CD4-positive, alpha-beta T cell treated with Interleukin-4 for 4 hours (primary cell): ENCODE measurements at places on chromosomes 16 and 17.
A peak's percentile ranks its signal among the peaks of the same experiment; 100 is the strongest.

DNA sequence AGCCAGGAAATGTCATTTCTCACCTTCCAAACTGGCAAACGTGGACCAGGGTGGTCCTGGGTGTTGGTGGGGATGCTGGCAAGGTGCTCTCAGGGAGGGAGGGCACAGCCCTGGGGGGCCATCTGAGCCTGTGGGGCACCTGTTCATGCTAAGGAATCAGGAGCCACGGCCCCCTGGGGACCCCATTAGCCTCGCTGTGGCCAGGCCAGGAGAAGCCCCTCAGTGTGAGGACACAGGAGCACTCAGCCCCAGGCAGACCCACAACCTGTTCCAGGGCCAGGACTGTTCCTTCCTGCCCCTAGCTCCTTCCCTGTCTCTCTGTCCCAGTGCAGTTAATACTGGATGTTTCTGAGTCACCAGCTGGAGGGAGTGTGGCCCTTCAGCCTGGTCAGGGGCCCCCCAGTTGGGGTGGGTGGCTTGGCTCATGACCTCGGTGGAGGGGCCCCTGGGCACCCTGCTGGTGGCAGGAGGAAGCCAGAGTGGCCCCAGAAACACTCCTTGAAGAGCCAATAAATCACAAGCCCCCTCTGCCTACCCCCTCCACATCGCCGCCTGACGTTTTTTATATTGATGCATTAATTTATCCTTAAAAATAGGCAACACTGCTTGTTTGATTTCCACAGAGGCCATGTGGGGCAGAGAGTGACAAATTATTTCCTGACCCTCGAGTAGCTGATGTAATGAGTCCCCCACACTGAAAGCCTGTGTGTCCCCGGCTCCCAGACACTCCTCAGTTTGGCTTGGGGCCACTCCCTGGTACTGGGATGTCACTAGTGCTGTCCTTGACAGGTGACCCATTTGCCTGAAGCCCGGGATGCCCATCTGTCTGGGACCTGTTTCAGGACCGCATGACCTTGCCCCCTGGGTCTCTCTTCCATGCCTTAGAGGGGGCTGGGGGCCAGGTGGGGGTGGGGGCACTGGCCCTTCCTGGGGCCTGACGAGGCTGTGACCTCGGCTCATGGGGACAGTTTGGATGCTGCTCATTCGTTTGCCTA lies 22.3 kb downstream of the ACTG1 start:
- no peak for DNase-seq

- DNase-seq = no peak
Measured at GRCh38 chr17:79412886-79413390, 197.9 kb downstream of the RBFOX3 start.

DNA sequence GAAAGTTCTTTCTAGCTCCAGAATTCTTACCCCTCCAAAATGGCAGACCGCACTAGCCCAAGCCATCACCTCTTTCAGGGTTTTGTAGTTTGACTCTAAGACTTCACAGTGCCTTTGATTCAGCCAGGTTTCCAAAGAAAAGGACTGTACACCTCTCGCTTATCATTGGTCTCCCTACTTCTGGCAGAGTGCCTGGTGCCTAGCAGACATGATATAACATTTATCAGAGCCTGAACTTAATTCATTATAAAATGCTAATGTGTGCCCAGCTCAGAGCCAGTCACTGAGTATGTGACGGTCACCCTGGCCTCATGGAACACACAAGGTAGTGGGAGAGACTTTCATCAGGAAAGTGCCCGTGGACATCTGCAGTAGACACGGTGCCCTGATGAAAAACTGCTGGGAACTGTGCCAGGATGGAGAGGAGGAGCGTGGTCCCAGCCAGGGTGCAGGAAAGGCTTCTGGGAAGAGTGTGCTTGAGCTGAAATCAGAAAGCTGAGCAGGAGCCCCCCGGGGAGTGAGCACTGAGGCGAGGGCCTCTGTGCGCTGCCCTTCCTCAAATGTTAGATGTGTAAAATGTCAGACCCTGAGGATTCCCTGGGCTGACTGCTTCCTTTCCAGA lies 34.3 kb upstream of the LGALS9 start:
- DNase-seq = no peak

DNA sequence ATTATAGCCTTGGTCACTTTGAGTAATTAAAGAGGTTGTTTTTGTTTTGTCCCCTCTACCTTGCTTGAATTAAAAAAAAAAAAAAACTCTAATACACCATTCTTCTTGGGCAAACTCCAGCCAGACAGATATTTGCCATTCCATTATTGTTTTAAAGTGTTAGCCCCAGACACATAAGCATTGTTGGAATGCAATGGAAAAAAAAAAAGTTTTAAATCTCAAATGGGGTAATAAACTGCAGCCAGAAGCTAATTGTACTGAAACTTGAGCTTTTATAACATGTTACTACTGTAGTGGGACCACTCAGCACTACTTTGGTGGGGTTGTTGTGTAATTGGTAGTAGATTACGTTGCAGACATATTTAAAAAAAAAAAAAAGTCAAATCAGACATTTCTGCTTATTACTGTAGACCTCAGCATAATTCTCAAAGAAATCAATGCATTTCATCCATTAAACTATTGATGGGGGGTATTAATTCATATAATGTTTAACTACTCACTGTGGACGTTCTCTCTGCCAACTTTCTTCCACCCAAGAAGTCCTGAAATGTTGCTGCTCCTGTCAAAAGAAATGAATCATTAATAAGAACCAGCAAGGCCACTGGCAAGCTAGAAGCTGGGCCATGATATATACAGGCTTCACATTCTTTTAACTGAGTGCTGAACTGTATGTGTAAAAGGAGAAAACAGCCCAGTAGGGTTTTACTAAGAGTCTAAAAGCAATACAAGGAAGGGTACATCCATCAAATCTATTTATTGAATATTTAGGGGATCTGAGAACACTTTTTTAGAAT lies 626.6 kb upstream of the SOX9 start:
- no peak for DNase-seq

GRCh38 chr17:48209973-48210372 lies 102.4 kb downstream of the SNX11 start:
- no peak for DNase-seq

GRCh38 chr16:17561056-17561455 lies 90.3 kb upstream of the XYLT1 start:
- no peak for DNase-seq

GRCh38 chr16:75305364-75306098 lies 54.1 kb upstream of the BCAR1 start:
- peak; percentile 63 for DNase-seq

DNA sequence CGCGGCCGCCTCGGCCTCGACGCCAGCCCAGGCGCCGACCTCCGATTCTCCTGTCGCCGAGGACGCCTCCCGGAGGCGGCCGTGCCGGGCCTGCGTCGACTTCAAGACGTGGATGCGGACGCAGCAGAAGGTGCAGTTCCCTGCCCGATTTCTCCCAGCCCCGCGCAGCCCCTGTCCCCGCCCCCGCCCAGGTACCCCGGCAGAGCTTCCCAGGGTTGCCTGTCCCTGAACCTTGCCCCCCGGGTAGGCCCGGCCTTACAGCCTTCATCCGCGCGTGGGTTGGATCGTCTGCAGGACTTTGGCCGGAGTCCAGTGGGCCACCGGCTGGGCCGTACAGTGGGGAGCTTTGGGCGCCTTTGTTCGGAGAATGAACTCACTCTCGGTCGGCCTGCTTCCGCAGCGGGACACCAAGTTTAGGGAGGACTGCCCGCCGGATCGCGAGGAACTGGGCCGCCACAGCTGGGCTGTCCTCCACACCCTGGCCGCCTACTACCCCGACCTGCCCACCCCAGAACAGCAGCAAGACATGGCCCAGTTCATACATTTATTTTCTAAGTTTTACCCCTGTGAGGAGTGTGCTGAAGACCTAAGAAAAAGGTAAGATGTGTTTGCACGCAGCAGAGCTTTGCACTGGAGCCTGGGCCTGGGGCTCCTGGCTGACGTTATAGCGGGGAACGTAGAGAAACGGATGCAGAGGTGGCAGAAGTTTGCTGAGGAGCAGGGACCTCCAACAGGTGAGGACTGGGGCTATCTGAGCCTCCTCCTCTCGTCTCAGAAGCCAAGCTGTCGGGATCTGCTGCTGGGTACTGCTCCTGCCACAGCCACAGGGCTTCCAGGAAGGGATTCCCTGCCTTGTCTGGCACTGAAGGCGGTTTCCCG lies 593 bp downstream of the GFER start:
- DNase-seq = no peak

DNA sequence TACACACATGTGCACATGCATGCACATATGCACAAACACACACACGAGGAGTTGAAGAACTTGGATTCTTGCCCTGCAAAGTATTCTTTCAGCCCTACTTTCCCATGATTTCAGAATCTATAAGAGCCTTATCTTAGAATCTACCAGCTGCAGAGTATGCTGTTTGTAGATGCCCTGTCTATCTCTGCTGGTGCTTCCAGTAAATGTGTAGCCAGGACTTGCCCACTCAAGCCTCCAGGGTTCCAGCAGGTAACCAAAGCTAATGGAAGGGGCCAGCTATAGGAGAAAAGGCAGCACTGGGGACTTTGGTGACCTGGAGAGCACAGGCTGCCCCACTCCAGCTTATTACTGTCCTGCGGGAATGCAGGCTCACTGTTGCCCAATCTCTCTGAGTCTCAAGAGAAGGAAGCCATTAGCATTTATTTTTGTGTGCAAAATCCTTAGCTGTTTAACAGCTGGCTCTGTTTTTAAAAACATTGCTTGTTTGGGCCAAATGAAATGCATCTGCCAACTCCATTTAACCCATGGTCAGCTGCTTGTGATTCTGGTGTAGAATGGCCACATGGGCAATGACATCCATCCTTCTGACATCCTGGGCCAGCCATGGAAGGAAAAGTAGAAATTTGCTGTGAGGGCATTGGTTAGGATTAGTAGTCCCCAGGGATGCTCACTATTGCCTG lies 28.6 kb upstream of the XYLT1 start:
- no peak for DNase-seq

GRCh38 chr16:4087099-4087885 lies 28.9 kb downstream of the ADCY9 start:
- DNase-seq = no peak

GRCh38 chr16:67907397-67908180 lies 14.5 kb downstream of the PSKH1 start:
- DNase-seq = no peak

GRCh38 chr17:64172510-64172909 lies 42.6 kb upstream of the ERN1 start:
- no peak for DNase-seq

- no peak for DNase-seq
Measured at GRCh38 chr16:2689968-2690801, 7.9 kb downstream of the KCTD5 start.

GRCh38 chr17:44209786-44210341 lies 9.6 kb downstream of the UBTF start:
- no peak for DNase-seq

GRCh38 chr16:89094252-89094879 lies 714 bp downstream of the ACSF3 start:
- DNase-seq = peak; percentile 8

DNA sequence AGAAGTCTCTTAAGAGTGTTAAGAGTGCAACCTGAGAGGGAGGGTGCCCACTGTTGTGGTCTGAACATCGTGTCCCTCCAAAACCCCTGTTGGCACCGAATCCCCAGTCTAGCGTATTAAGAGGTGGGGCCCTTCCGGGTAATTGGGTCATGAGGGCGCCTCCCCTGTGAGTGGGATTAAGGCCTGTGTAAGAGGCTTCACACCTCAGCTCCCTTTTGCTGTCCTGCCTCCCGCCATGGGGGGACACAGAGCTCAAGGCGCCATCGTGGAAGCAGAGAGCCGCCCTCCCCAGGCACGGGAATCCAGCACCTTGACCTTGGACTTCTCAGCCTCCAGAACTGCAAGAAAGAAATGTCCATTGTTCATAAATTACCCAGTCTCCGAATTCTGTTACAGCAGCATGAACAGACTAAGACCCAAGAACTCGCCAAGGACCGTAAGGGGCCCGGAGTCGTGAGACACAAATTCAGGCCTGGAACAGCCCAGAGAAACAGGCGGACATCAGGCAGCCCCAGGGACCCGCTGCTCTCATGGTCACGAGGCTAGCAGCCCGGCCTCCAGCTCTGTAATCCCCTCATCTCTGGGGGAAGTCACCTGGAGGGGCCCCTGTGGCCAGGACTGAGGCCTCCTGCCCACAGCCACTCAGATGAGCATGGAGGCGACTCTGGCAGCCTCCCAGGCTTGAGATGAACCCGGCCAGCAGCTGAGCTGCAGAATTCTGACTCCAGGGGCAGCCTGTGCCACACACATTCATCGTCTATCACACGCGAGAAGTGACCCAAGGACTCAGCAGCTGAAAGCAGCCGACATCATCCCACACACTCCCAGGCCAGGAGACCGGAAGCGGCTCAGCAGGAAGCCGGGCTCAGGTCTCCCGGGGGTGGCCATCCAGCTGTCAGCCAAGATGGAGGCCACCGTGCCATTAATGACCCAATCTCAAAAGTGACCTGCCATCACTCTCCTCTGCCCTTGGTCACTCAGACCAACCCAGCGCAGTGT lies 12.8 kb upstream of the CHMP6 start:
- no peak for DNase-seq

- no peak for DNase-seq
Measured at GRCh38 chr17:4090898-4091297, 51.9 kb downstream of the ZZEF1 start.

DNA sequence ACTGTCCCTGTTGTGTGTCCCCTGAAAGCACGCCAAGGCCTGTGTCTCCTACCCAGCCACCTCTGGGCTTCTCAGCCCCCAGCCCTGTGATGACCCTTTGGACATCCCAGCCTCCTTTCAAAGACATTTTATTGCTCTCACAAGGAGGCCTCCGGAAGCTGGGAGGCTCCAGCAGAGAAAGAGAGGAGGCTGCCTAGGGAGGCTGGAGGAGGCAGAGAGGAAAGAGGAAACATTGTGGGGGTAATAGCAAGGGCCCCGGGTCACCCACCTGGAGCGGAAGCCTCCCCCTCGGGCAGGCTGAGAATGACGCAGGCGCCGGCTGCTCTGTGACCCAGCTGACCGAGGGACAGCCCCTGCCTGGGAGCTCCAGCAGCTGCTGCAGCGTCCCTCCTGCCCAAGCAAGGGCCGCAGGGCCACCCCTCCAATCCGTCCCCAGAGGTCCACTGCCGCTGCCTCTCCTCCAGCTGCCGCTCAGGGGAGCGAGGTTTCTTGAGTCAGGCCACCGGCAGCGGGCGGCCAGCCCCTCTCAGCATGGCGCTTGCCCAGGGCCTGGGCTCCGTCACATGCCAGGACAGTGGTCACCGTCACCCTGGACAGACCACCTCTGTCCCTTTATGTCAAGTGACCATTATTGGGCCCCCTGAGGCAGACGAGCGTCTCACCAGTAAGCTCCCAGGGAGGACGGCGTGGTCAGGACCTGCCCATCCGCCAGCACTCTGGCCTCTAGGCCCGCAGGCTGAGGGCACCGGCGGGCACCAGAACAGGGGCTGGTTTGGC lies 29.3 kb downstream of the ACTG1 start:
- no peak for DNase-seq
